ENCODE measurements at places on chromosomes 11 and 22.

DNA sequence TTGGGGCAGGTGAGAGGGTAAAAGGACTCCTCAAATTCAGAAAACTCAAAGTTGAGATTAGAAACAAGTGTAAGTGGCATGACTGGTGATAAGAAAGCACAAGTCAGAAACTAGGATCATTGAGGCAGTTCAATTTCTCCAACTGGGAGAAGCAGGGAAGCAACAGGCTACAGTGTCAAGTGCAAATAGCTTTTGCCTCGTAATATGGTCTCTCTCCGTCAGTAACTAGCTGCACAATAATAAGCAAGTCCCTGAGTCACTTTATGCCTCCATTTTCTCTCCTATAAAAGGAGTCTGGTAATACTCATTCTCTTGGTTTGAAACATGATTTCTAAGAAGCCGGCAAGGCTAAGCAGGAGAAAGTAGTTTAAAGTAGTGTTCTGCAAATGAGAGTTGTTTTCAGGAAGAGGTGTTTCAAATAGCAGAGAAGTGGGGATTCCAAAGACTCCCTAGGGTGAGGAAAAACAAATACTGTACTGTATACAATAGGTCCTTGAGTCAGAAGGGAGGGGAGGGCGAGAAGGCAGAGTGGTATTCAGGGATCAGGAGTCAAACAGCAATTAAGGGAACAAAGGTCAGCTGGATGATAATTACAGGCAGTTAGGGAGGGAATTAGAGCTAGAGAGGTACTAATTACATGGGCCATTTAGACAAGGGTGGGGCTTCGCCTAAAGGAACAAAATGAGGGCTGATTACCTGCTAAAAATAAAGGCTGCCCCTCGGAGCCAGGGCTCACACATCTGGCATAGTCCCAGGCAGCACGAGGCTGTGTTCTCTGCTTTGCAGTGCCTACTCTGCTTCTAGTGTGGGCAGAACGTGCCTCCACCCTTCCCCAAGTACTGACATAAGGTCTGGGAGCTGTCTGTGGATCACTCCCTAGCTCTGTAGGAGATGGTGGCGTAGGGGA lies 96.0 kb upstream of the BDNF start:
- no peak for DNase-seq

DNA sequence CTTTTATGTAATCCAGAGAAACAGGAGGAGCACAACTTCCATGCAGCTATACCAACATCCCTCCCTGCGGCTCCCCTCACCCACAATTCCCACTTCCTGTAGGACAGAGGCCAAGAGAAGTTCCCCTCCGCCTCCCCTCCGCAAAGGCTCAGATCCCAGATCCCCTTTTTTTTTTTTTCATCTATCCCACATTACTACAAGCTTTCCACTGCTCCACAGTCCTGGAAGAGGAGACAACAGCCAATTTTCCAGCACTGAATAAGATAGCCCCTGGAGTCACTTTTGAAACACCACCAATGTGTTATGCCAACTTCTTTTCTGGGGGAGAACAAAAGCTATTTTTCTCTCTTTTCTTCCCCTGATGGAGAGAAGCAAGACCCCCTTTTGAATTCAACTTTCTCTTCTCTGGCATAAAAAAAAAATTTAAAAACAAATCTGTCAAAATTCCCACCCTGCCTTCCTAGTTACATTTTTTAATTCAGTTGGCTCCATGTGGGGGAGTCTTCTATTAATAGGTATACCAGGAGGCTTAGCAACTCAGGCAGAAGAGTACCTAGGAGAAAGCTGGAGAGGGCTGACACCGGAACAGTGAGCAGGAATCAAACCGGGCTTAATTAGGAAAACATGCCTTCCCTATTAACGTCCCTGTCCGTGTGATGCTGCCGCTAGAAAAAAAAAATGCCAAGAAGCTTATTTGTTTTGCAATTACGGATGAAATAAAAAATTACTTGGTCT lies 543.4 kb downstream of the BUD13 start:
- no peak for DNase-seq

GRCh38 chr11:12214751-12215150 lies 104.4 kb downstream of the MICAL2 start:
- DNase-seq: no peak

GRCh38 chr11:33645686-33646085 lies 54.9 kb downstream of the C11orf91 start:
- DNase-seq: no peak

DNA sequence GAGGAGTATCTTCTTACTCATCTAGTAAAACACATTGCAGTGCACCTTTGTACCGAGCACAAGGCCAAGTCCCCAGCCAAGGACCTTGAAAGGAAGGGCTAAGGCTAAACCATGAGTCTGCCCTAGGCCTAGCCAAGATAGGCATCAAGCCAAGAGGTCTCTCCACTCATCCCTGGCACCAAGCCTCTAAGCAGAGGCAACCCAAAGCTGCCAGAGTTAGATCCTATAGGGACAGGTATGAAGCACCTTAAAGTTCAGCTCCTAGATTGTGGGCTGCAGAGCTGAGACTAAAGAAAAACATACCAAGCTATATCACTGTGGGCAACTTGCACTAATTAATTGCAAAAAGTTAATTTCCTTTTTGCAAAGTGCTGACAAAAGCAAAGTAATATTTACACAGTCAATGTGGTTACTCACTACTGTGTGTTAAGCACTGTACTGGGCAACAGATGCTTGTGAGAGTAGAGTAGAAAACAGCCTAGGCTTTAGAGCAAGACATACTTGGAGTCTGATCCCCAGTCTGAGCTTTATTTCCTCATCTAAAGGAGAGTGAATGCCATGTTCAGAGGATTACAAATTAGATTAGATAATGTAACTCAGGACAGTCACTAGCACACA lies 7.2 kb downstream of the COA4 start:
- no peak for DNase-seq

DNA sequence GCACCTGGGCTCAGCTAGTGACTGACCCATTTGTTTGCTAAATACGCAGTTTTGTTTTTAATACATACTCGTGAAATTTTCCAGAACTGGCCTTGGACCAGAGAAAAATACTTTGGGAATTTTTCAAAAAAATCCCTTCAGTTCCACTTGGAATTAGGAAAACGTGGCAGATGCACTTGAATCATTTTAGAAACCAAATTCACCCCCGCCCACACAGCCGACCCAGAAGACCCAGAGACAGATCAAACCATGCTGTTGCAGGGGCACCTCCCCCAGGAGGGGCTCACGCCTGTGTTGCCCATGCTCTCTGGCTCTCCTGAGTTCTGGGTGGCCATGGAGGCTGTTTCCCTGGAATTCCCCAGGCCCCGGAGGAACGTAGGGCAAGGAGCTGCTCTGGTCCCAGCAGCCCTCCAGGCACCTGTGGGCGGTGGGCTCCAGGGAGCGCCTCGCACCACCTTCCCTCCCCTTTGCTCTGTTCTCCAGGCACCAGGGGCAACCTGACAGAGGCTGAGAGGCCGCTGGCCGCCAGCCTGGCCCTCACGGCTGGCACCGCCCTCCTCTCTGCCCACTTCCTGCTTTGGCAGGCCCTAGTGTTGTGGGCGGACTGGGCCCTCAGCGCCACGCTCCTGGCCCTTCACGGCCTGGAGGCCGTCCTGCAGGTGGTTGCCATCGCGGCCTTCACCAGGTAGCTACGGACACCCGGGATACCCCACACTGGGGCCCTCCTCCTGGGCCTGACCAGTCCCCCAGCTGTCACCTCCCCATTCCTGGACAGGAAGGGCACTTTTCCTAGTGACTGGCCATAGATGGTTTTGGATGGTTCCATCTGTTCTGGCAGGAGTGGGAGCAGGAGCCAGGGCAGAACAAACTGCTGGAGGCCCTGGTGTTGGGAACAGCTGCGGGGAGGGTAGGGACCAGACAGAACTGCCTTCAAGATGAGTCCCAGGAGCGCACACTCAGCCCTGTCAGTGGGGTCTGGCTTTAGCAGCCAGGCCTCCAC lies 3.3 kb upstream of the EPS8L2 start:
- DNase-seq: no peak

DNA sequence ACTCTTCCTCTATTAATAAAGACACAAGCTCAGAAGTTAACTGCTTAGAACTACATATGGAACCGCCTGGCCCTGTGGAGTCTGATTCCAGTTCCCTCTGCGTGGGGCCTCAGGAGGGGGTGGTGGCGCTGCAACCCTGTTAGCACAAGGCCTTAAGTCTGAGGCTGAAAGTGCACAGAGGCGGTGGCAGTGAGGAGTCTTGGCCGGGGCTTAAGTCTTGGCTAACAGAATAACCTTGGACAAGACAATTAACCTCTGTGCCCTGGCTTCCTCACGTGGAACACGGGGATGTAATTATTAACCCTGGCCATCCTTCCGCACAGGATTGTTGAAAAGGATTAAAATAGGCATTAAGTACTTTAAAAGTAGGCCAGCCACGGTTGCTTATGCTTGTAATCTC lies 191.5 kb downstream of the CEP164 start:
- DNase-seq: no peak

- DNase-seq: no peak
These were observed 9.3 kb downstream of the CD82 start for GRCh38 chr11:44574610-44575287.

DNA sequence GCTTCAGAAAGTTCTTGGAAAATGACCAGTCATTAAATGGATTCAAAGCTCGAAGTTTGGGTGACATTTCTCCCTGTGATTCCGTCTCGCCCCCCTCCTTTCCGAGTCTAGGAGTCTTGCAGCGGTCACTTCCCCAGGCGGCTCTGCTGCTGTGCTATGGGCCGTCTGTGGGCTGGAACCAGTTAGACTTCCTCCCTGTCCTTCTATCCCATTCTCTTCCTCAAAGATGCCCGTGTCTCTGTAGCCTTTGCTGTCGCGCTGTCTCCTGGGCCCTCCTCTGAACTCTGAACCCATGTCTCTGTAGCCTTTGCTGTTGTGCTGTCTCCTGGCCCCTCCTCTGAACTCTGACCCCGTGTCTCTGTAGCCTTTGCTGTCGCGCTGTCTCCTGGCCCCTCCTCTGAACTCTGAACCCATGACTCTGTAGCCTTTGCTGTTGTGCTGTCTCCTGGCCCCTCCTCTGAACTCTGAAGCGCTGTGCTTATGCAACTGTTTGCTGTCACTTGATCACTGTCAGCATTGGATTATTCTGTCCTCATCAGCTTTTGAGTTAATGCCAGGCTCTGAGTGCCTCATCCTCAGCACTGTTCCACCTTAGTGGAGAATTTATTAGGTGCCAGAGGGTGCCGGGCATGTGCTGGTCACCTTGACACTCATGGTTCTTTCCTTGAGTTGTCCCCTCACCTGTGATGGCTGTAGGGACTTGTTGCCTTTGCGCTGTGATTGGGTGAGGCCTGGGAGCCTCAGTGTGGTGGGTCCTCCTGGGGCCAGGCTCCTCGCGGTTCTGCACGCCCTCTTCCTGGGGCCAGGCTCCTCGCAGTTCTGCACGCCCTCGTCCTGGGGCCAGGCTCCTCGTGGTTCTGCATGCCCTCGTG lies 173.3 kb downstream of the TBC1D22A start:
- no peak for DNase-seq

GRCh38 chr11:125367710-125368109 lies 128.4 kb downstream of the FEZ1 start:
- no peak for DNase-seq

DNA sequence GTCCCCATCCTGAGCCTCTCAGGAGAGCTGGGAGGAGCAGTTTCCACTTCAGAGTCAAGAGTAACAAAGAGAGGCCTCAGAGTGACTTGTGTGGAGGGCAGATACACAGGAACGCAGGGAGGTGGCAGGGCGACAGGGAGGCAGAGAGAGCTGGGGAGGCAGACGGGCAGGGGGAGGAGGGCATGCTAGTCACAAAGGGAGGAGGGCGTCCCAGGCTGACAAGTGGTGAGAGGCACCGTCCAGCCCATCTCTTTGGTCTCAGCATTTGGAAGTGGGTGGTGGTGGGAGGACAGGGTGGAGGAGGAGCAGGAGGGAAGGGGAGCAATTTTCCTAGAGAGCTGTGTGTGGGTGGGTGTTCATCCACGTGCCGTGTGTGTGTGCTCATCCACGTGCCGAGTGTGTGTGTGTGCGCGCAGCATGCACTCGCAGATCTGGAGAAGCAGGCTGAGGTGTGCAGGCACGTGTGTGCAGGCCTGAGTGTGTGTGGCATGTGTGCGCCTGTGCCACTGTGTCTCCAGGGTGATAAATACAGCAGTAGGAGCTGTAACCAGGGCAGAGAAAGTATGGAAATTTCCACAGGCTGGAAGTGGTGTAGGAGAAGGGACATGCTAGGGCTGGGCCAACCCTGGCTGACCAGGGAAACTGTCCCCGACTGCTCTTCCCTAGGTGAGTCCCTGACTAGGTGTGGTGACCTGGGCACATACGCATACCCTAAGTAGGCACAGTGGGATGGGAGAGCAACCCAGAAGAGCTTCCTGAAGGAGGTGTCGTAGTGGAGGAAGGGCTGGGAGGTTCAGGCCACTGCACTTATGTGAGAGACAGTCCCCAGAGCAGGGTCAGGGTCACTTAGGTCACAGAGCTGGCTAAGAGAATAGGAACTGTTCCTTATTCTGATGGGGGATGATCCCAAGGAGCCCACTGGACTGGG lies 7.3 kb upstream of the PDE2A start:
- no peak for DNase-seq

DNA sequence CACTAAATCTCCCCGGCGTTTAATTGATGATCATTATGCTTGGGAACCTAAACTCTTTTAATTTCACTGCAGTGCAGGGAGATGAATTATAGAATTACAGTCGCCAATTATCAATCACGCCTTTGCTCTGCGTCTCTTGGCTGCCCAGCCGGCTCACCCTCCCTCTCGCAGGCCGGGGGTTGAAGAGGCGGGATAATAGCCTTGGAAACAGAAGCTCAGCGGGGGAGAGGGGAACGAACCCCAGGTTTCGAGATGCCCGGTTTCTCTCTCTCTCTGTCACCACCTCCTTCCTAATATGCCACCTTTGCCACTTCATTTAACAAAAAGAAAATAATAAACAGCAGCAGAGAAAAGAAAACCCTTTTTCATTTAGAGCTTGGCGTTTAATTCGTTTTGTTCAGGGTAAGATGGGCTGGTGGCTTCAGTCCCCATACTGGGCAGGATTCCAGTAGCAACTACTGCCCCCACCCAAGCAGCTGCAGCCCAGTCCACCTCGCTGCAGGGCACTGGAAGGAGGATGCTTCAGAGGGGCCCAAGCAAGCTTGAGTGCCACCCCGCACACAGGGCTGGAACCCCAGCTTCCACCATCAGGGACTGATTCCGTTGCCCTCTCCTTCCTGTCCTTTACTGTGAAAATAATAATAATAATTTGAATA lies 271.7 kb downstream of the BUD13 start:
- DNase-seq: no peak

DNA sequence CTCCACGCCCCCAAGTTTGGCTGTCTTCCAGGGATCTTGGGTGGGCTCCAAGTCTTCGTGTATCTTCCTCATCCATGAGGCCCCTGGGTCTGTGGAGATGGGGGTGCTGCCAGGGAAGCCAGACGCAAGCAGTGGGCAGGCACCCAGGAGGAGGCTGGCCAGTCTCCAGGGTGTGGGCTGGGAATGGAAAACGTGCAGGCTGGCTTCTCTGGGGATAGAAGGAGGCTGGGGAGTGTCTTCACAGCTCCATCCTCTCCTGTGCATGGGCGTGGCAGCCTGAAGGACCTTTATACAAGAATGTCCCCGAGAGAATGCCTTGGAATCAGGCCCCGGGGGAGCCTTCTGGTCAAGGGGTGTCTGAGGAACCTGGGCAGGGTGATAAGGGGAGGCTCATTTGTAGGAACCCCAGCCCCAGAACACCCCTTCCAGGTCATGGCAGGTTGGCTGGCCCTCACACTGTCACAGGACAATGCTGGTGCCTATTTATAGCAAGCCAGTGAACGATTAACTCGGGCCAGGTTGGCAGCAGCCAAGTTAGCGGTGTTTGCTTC lies 14.0 kb downstream of the SGSM1 start:
- no peak for DNase-seq
